Sigmoid colon (tissue), 7 donors: ENCODE measurements at places on chromosomes 5 and 9.

- DNase-seq, result no peak
Measured at GRCh38 chr9:17863213-17863883, 284.5 kb downstream of the SH3GL2 start.

GRCh38 chr9:14136646-14137370 is 177.1 kb downstream of the NFIB start:
- no peak for DNase-seq

GRCh38 chr5:79585116-79585515 is 27.1 kb upstream of the TENT2 start:
- no peak for DNase-seq

GRCh38 chr9:70421272-70422180 is 7.1 kb upstream of the KLF9 start:
- peak; percentile 83 for DNase-seq

DNA sequence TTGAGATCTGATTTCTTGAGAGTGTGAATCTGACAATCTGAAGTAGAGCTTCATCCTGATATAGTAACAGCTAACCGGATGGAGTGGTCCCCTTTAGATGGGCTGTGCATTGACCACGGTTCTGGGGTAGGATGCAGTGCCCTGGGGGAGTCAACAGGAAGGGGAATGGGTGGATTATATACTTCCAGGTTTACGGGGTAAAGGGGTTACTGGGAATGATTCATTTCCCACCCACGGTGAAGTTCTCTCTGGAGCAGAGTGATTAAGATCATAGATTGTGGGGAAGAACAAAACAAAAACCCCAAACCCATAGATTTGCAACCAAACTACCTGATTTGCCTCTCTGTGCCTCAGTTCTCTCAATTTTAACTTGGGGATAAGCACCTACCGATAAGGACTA is 1.5 kb upstream of the B4GALT7 start:
- peak; percentile 12 for DNase-seq

GRCh38 chr9:79127661-79128060 is 444.1 kb upstream of the TLE4 start:
- DNase-seq, result no peak
